ENCODE measurements at places on chromosomes 1 and 21.

DNA sequence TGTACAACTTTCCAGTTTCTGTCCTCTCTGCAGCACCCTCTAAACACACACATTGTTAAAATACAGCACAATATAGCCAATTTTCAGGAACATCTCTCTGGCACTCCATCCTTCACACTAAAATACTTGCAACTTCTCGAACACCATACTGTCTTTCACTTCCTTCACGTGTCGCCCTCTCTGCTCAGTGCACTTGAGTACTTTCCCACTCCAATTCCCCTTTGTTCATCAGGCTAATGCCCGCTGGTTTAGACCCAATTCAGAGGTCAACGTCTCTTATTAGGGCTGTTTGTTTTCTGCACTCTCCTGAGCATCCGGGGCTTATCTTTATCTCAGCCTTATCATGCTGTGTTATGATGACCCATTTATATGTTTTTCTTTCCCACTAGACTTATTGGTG, 238.2 kb upstream of the SGIP1 start:
- DNase-seq, result no peak

DNA sequence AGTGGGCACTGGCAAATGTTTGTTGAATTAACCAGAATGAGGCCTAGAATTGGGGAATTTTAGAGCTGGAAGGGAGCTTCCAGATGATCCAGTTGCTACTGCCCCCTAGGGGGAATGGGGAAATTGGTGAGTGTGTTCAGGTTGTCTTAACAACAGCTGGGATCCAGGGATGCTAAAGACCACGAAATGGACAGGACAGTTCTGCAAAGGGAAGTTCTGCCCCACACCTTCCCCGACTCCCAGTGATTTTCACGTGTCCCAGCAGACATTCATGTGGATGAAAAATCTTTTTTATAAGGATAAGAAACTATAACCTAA, 33.9 kb downstream of the TRIM62 start:
- no peak for DNase-seq

DNA sequence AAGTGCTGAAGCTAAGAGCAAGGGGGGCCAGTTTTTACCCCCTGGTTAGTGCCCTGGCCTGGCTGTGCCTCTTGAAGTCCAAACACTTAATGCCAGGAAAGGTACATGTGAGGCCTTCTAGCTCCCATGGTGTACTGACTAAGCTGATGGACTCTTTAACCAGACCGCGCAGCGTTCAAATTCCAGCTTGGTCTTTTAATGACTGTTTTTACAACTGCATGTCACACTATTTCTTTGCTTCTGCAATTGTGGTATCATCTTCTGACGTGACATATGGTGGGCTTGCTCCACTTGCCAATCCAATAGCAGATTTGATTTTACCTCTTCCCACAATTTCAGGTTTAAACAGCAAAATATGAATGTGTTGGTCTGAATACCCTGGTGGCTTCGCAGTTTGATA, 197.3 kb downstream of the HUNK start:
- no peak for DNase-seq

DNA sequence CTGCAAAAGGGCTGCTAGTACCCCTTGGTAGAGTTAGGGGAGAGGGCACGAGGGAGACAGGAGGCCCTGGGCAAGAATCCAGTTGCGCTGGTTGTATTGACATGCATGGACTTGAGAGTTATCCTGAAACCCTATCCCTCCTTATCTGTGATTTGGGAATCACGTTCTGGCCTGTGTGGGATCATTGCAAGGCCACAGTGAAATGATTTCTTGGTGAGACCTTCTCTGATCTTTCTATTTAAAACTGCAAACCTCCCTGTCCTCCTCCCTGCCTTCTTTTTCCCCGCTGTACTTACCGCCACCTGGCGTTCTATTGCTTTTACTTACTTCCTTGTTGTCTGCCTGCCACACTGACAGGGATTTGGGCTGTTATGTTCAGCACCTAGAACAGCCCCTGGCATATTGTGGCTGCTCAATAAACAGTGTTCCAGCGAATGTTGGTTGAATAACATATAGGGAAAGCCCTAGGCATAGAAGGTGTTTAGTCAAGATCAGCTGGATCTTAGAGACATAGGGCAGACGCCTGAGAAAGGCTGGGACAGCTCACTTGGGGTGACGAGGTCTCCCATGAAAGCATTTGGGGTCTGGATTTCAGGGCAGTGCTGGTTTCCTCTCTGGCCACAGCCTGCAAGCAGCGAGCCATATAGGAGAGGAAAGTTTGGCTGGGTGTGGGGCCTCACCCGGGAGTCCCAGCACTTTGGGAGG, 25.6 kb downstream of the ALPL start:
- peak; percentile 31 for DNase-seq

GRCh38 chr1:37746806-37747205, 18.1 kb downstream of the EPHA10 start:
- DNase-seq, result no peak

DNA sequence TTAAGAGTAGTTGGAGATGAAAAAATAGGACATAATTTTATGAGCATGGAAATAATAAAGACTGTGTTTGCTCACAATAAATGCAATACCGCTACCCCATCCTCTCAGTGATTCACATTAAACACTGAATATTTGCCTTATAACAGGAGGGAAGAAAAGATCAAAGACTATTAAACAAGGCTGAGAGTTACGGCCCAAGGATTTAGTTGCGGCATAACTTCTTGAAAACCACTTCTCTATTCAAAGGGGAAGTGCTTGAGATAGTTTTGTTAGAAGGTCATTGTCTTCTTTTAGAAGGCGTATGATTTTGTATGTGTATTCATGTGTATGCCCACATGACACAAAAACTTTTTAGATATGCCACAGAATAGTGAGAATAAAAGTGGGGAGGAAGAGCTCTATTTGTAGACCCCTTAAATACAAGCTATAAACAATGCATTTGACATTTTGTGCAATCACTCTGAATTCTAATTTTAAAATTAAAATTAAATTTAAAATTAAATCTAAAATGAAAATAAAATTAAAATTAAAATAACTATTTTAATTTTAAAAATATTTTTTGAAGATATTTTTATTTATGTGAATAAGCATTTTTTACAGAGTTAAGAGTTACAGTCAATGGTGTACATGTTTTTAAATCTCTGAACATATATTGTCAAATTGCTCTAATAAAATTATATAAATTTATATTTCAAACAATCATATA, 986.6 kb upstream of the ADAMTS5 start:
- no peak for DNase-seq

Data from iPS DF 6.9 (cell line).